ENCODE measurements at places on chromosomes 12 and 14.

DNA sequence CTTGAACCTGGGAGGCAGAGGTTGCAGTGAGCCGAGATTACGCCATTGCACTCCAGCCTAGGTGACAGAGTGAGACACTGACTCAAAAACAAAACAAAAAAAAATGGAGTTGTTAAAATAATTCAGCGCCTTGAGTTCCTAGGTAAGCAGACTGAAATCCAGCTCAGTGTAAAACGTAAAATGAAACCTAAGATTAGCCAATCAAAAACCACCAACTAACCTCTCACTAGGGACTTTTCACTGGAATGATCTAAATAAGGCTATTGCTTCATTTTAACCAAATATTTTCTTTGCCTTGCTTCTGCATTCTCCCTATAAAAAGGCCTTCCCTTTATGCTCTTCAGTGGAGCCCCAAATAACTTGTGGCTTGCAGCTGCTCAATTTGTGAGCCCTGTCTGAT, 91.6 kb upstream of the HIF1A start:
- no peak for DNase-seq

- no peak for DNase-seq
Measured at GRCh38 chr14:100571837-100572236, 15.4 kb downstream of the BEGAIN start.

- no peak for DNase-seq
Measured at GRCh38 chr12:57489157-57489641, 1.3 kb downstream of the MARS1 start.

DNA sequence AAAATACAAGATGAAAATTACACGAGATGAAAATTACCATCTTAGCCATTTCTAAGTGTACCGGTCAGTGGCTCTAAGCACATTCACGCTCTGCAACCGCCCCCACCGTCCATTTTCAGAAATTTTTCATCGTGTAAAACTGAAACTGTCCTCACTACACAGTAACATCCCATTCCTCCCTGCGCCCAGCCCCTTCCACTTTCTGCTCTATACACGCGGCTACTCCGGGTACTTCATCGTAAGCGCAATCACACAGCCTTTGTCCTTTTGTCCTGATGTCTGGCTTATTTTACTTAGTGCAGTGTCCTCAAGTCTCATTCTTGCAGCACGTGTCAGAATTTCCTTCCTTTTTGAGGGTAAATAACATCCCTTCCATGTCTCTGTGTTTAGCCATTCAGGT, 3.6 kb upstream of the GPR132 start:
- DNase-seq = no peak

DNA sequence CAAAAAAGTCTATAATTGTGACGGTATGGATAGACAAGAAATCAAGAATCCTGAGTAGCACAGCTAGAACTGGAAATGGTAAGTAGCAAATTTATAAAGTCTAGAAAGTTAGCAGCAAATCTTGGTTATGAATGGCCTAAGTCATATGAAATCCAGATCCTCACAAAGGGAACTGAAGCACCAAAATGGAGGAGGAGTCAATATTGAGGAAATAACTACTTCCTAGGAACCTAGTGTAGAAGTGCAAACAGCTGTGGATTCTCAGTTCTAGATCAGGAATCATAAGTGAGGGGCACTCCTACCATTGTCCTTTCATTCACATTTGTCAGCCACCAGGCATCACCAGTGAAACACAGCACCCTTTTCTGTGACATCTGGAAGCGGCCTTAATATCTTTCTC, 202.2 kb upstream of the DCN start:
- no peak for DNase-seq

DNA sequence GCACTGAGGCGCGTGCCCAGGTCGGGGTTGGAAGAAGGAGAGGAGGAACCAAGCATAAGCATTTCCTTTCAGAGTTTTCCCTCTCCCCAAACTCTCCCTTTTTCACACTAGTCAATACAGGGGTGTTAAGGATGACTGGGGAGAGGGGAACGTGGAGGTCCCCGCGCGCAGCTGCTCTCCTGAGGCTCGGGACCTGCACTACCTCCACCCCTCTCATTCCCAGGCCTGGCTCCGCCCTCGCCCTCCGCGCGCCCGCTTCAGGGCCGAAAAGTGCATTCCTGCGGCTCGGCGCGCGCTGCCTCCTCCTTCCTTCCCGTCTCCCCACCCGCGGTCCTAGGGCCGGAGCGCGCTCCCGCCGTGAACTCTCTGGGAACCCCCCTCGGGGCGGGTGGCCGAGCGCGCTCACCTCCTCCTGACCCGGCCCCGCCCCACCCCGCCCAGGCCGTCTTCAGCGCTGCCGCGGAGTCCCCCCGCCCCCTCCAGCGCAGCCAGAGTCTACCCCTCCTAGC, 11.3 kb downstream of the RARG start:
- peak; percentile 71 for DNase-seq

DNA sequence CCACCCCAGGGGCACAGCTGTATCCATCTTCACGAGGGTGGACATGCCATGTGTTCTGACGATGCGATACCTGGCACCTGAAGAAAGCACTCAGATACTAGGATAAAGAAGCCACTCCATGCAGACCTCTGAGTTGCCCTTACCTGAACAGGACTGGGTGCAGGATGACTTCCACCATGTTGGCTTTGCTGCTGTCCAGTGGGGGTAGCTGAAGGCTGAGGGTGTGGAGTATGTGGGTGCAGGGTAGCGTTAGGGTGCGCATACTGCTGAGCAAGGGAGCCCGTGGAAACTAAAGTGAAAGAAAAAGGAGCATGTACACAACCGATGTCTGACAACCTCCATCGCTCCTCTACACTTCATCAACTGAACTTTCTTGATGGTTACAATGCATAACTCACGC, 51.3 kb downstream of the SH2B3 start:
- DNase-seq = no peak

GRCh38 chr14:97025722-97026121, 228.5 kb downstream of the VRK1 start:
- DNase-seq = no peak
